ENCODE measurements at places on chromosomes 3 and 15.
A peak's percentile ranks its signal among the peaks of the same experiment; 100 is the strongest.

GRCh38 chr3:65593780-65594752 lies 444.7 kb downstream of the MAGI1 start:
- DNase-seq = no peak

DNA sequence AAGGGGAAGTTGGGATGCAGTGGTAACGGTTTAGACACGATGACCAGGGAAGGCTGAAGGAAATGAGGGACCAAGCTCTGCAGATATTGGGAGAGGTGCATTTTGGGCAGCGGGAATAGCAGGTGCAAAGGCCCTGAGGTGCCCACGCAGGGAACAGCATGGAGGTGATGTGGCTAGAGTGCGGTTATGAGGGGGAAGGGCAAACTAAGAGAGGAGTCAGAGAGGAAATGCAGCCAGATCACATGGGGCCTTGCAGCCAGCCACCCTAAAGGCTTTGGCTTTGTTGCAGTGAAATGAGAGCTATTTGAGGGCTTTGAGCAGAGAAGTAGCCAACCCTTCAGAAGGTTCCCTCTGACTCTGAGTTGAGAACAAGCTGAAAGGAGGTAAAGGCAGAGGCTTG lies 2.6 kb downstream of the SPATA12 start:
- no peak for DNase-seq

GRCh38 chr3:184683900-184684560 lies 27.8 kb downstream of the MAGEF1 start:
- DNase-seq = no peak

- DNase-seq = no peak
Measured at GRCh38 chr3:141992512-141992911, 116.1 kb downstream of the ATP1B3 start.

- DNase-seq = no peak
Measured at GRCh38 chr3:189995129-189995528, 125.6 kb downstream of the P3H2 start.

- DNase-seq = no peak
Measured at GRCh38 chr15:27695726-27696125, 403.4 kb downstream of the OCA2 start.

DNA sequence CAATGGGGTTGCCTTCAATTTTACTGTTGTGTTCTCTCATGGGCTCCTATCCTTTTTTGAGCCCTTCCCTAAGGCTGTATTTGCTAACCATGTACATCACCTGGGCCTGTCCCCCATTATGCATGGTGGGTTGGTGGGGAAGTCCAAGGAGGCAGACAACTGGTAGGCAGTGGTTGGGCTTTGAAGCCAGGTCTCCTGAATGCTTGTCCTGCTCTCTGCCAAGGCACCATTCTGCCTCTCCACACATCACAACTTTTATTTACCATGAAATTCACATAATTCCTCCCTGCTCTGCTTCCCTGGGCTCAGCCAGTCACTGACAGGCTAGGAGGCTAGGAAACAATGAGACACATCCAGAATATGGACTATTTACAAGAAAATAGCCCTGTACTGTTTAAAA lies 41.0 kb upstream of the COPB2 start:
- no peak for DNase-seq

- DNase-seq = no peak
Measured at GRCh38 chr3:121496786-121497185, 49.0 kb downstream of the POLQ start.

GRCh38 chr3:115363071-115363470 lies 216.0 kb upstream of the ZBTB20 start:
- no peak for DNase-seq

- DNase-seq = no peak
Measured at GRCh38 chr3:31962801-31963205, 18.3 kb downstream of the OSBPL10 start.

GRCh38 chr3:122233101-122233952 lies 49.9 kb downstream of the CASR start:
- DNase-seq = no peak

DNA sequence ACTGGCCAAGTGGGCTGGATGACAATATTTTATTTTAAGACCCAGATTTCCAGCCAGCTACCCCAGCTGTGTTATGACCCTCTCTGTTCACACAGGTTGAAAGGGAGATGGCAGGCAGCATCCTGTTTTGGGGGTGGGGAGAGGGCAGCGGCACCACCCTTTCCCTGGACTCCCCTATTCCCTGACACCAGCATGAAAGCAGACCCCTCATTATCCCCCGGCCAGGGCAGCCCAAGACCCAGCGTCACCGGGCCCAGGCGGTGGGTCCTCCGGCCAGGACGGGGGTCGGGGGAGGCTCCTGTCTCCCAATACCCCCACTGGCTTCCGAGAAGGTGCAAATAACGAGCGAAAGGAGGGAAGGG lies 127.6 kb upstream of the MEF2A start:
- peak; percentile 49 for DNase-seq

- no peak for DNase-seq
Measured at GRCh38 chr15:53618461-53618860, 141.0 kb downstream of the WDR72 start.

GRCh38 chr3:99950921-99951320 lies 133.3 kb downstream of the CMSS1 start:
- DNase-seq = no peak

DNA sequence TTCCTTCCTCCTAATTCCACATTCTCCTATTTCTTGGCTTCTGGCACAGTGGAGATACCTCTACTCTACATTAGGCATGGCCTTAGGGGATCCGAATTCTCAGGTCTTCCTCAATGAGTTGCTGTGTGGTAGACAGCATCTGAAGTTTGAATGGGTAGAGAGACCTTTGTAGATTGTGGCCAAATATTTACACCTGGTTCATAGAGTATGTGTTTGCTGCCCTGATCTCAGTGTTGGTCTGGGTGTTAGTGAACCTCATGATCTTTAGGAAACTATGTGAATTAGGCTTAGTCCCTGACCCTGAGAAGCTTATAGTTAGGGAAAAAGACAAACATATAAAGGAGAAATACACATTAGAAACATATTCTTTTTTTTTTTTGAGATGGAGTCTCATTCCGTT lies 75.8 kb downstream of the LPP start:
- DNase-seq = no peak

DNA sequence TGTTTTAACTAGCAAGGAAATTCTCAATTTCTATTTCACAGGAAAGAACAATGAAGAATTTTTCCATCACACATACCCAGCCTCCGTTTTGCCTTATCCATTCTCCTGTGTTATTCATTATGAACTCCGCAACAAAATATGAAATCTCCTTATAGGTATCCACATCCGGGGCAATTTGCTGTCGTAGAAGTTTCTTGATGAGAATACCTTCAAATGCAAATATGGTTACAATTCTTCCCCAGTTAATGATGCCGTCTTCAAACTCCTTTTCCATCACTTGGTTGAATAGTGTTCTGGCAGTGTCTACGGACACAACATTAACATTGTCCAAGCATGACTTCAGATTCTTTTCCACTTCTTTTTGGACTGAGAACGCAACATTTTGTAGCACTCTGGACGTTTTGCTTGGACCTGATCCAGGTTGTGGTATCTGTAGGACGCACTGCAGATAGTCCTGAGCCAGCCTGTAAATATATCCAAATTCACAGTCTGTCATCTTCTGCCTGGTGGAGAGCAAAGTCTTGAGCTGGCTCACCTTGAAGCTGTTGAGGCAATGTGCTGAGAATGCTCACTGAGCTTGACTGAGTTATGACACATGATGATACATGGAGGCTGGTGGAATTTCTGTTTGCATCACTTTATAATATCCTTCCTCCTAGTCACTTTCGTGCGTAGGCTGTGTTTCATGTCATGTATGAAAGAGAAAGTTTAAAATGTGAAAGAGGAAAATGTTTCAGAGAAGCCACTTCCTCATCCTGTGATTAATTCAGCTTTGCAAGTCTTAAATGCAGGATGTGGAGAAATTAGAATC lies at the start of gene BCL2A1:
Gene BCL2A1 (minus strand): TSS at position 573 of the 811 bp plus-strand sequence. CDS start 77 bp downstream, at position 496.
- no peak for DNase-seq

DNA sequence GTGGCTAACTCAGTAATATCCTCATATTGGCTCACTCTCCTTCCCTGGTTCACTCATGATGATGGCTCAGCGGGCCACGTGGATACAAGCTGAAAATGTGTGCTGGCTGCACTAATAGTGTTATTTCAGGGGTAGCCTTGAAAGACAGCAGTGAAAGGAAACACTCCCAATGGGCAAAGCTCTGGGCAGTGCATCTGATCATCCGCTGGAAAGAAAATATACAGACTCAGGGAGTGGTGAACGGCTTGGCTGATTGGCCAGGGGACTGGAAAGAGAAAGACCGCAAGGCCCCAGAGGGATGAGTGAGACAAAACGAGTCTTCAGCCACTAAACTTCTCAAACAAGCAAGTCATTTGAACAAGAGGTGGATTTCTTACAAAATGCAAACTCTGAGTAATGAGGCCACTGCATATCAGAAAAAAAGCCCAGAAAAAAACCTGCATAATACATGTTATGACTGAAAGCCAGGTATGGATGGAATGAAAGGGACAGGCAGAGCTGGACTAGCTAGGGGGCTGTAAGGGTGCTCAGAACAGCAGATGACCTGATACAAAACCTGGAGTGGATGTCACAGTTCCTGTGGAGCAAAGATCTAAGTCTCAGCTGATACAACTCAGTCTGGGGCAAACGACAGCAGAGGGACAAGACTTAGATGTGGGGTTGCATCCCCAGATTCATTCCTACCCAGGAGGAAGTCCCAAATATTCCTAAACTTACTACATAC lies 33.3 kb downstream of the CMTM6 start:
- no peak for DNase-seq

DNA sequence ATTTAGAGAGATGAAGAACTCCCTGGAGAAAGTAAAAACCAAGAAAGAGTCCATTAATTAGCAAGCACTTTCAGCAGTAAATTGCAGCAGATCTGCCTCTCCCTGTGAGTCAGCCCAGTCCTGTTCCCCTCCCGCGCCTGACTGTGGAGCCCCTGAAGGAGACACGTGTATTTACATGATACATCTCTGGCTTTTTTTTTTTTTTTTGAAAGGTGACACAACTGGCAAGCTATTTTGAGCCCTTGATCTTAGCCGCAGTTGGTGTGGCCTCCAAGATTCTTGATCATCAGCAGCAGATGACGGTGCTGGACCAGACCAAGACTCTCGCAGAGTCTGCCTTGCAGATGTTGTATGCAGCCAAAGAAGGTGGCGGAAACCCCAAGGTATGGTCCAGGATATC lies 271.8 kb upstream of the TPM1 start:
- DNase-seq = no peak

DNA sequence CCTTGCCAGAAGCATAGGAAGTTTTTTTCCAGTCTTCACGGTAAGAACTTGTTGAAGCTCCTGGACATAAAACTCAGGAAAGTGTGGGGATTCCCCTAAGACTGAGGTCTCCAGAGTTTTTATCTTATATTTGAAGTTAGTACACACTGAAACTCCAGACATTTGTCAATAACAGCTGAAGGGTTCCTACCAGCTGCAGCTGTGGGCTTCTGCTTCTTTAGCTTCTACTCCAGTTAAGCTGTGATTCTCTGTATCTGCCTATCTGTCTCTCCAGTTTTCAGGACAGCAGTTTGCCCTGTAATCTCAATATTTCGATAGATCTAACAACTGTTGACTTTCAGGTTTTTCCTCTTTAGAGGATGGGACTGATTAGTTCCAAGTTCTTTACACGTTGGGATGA lies 966.0 kb upstream of the SEMA6D start:
- DNase-seq = no peak

Measured in CD8-positive, alpha-beta T cell (primary cell).